Jurkat, Clone E6-1 (cell line): ENCODE measurements at places on chromosomes 3 and 15.

- DNase-seq, result no peak
Observed at GRCh38 chr3:9833078-9833477, 10.7 kb downstream of the RPUSD3 start.

DNA sequence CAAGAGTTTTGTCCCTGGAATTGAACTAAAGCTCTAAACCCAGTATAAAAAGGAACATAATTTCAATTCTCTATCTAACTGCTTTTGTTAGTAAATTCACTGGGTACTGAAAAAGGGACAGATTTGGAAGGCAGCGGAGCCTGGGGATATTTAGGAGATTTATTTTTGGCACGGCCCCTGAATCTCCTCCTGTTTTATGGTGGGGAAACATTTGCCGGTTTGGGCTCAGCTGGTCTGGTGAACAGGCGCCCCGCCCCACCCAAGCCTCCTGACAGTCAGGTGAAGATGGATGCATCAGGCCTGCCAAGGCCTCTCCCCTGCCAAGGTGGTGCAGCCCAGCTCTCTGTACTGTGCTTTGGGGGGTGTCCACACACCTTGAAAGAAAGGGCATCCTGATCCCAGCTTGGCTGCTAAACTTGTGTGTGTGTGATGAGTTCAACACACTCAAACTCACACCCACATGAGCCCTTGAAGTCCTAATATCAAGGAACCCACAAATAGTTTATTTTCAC, 46.3 kb downstream of the EBLN2 start:
- no peak for DNase-seq

DNA sequence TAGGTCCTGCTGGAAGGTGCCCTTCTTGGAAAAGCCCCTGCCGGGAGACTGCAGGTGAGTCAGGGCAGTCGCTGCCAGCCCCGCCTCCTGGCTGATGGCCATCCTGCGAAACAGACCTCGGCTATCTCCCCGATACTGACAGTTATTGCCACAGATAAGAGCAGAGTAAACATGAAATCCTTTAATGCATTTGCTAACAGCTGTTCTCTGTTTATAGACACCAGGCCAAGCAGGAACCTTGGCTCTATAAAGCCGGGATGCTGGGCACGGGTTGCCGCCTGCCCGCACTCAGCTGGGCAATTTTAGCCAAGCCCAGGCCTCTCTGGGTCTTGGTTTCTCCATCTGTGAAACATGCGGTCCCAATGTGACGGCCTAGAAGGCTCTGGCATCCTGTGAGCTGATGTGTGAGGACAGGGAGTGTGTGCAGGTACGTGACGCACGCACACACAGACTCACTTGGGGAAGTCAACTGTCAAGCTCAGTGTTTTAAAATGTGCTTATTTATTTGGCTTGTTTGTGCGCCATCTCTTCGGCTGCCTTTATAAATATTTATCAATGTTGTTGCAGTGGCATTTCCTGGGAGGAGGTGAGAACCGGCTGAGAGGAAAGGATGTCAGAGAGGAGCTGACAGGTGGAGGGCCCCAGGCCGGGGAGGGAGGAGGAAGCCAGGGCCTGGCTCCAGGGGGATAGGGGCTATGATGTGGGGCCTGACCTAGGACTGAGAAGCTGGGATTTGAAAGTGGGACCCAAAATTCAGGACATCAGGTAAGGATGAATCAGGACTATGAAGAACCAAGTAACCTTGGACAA, 50.8 kb upstream of the PRR23E start:
- no peak for DNase-seq

GRCh38 chr3:72520690-72521308, 327.4 kb downstream of the SHQ1 start:
- DNase-seq, result no peak

- DNase-seq, result peak; percentile 50
Observed at GRCh38 chr3:183330881-183331280, 77.8 kb downstream of the B3GNT5 start.

DNA sequence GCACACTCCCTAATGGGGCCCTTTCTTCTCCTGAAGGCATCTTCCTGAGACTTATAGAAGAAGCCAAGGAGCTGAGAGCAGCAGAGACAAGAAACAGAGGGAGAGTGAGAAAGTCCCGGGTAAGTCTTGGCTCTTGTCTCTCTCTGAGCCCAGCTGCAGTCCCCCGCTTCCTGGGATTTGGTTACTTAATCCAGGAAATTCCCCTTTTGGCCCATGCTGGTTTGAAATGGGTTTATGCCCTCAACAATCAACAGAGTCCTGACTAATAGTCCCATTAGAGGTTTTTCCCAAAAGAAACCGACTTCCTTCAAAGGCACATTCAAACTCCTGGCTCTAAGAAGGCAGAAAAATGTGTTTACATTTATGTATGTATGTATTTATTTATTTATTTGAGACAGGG, 22.0 kb downstream of the TMEM158 start:
- DNase-seq, result no peak
